ENCODE measurements at places on chromosomes 2 and 18. TPM values are rescaled to one million over a fixed set of nuclear protein-coding genes. Genes with fewer than 3 reads are reported as not detected.

GRCh38 chr18:62452280-62452831 is 70.5 kb upstream of the ZCCHC2 start:
- no peak for DNase-seq

TCF23 gene
- polyA plus RNA-seq, result 0.17 TPM

DNA sequence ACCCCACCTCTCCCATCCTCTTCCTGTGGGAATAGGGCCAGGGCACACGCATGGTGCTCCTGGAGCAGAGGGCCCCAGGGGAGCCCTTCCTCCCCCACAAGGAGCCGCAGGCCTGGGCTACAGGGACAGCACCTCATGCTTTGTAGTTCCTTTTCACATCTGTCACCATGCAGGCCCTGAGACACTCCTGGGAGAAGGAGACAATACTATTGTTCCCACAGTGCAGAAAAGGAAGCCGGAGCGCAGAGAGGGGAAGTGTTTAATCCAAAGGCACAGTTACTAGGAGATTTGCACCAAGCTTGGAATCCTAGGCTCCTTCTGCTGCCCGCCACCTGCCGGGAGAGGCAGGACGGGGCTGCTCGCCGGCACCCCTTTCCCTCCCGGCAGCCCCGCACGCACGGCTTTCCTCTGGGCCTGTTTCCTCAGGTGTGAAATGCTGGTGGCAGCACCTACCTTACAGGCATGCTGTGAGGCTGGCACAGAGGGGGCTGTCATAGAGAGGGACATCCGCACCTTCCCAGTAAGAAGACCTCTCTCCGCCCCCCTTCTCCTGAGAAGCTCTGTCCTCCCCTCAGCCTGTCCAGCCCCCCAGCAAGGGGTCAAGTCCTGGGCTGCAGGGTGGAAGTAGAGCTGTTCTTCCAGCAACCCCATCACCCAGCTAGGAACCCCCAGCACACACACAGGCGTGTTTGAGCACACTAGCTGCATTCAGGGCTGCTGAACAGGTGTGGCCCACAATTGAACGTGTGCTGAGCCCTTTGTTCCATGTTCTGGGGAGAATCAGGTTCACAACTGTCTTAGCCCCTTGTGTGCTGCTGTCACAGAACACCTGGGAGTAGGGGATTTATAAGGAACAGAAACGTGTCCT is 62.6 kb downstream of the SMAD7 start:
- DNase-seq, result no peak

KCTD1 gene
- polyA plus RNA-seq, result 5.3 TPM

DNA sequence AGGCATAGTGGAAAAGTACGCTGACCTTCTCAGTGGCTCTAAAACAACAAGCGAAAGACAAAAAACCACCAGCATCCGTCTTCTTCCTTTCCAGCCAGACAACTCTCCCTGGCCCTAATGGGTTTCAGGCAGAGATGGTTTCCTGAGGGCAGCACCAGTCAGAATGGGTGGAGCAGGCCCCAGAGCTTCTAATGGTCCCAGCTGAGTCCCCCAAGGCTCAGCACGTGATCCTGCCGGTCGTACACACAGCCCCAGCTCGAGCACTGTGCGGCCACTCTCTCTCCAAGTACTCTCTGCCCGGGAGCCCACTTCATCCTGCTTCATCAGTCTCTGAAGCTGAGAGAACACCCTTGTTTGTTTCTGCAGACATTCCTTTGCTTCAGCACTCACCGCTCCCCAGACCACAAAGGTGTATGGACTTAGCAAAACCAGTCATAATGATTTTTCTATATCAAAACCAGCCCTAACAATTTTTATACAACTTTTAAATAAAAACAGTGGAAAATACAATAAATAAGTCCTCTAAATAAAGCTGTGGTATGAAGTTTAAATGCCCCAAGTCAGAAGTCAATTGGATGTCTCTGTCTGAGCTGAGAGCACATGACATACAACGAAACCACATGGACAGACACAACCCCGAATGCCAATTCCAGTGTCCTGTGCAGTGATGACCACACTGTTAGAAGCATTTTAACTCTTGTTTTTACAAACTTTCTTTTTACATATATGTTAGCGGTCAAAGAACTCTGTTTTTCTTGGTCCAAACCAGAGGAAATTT is 63.9 kb downstream of the PARD6G start:
- DNase-seq, result no peak

DNA sequence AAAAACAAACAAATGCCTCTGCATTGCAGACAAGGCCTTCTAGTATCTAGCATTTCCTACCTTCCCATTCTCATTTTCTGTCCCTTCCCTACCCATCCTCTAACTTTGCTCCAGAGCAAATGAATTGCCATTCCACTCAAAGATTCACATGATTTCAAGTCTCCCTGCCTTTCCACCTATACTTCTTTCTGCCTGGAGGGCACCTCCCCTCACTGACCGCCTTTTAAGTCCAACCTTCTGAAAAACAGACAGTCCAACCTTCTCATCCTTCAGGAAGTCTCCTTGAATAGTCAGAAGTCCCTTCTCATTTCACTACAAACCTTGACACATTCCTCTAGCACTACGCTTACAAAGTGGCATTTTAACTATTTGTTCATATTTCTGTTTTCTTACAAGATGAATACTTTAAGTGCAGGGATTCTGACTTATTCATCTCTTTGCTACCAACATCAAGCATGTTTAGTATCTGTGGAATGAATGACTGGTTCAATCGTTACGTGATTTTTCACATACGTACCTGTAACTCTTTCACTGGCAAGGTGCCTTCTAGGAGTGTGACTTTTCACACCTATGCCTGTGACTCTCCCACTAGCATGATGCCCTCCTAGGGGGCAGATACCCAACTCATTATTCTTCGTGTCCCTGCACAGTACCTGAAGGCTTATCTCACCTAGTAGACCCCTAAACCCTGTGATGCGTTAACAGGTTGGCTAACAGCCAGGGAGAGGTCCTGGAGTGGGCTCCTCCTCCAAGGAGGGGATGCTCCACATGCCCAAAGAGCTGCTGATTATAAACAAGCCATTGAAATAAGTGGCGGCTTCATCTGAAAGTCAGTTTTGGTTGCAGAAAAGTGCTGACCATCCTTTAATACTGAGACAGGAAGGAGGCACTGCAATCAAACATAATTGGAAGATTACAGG is 356.2 kb downstream of the MYCN start:
- no peak for DNase-seq

DNA sequence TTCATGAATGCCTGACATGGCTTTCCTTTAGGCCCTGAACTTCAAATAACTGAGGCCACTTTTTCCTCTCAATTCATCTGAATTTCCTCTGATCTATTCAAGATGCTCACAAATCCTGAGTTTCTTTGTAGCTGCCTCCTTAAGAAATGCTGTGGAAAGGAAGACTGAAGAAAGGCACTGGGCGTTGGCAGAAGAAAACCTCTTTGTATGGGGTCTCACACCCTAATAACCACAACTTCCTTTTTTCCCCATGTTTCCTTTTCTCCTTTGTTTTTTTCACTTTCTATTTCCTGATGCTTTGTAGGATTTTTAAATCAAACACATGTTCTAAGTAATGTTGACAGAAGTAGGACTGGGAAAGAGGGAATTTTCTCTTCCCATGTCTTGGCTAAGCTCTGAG is 447.4 kb downstream of the CMPK2 start:
- DNase-seq, result no peak

- no peak for DNase-seq
These were observed 302.7 kb upstream of the TNP1 start for GRCh38 chr2:217162533-217162932.

SERPINB12 gene
- 1.3 TPM for polyA plus RNA-seq

DNA sequence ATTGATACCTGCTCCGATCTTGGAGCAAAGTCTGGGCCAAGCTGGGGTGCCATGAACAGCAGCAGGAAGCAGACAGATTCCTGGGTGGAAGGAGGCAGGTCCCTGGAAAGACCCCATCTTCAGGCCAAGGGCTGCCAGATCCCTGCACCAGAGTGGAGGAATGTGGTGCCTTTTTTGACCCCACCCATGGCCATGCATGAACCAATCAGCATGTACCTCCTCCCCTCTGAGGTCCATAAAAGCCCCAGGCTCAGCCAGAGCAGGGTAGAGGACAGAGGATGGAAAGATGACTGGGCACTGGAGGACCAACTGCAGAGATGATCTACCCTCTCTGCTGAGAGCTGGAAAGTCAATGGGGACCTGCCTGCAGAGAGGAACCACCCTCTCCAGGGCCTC is 34.4 kb upstream of the ID2 start:
- no peak for DNase-seq

M1AP gene
- 0.27 TPM for polyA plus RNA-seq

DNA sequence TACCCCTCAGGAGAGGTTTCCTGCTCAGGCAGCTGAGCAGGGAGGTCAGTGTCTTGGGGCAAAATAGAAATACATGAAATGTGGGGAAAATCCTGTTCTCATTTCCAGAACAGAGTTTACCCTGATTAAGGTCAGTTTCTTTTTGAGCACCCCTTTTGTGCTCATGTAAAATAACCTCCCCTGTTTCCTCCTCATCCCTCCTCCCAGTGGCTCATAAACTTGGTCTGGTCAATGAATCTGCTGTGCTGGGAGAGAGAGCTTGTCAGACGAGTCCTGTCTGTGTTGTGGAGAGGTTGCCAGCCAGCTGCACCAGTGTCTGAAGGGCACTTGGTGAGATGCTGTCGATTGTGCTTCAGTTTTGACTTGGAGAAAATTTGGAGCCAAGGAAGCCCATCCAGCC is 48.6 kb downstream of the NTSR2 start:
- no peak for DNase-seq

ANTXR1 gene
- 108 TPM for polyA plus RNA-seq

PCARE gene
- 0.28 TPM for polyA plus RNA-seq

DNA sequence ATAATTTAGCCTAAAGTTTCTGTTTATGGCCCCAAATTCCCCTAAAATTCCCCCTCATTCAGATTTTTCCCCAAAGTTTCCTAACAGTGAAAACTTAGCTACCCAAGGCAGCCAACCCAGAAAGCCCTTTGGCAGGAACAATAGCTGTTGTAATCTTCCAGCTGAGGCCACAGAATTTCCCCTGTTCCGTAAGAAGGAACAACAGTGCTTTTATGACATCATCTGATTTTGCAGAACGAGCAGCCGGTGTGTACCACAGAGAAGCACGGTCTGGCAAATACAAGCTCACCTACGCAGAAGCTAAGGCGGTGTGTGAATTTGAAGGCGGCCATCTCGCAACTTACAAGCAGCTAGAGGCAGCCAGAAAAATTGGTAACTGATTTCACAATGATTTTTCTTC is 6.3 kb downstream of the TNFAIP6 start:
- peak; percentile 64 for DNase-seq

- DNase-seq, result no peak
These were observed 24.4 kb upstream of the ONECUT2 start for GRCh38 chr18:57410749-57411148.

GRCh38 chr2:47658646-47659320 is 124.2 kb upstream of the MSH6 start:
- no peak for DNase-seq
